Gastrocnemius medialis (tissue), 4 donors: ENCODE measurements at places on chromosomes 4 and X. TPM values are rescaled to one million over a fixed set of nuclear protein-coding genes. Genes with fewer than 3 reads are reported as not detected.

DNA sequence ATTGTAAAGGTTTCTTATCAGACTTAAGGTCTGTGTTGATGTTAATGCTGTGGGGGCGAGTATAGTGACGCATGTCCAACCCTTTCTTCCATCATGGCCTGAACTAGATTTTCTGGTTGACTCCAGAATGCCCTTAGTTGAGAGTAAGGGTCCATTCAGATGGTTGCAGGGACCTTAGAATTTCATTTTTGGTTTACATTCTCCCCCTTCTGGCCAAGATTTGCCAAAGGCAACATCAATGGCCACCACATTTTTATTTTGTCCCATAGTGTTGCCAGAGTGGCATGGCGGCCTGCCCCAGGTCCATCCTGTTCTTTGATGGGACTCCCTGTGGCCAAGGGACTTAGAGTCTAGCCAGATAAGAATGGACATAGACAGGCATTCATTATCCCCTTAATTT lies 368.5 kb downstream of the GPM6A start:
- no peaks in the 10 kb centered on the region for H3K4me1 ChIP-seq
- no peak overlapping the region for H3K27ac ChIP-seq
- no peaks in the 10 kb centered on the region for H3K36me3 ChIP-seq

DNA sequence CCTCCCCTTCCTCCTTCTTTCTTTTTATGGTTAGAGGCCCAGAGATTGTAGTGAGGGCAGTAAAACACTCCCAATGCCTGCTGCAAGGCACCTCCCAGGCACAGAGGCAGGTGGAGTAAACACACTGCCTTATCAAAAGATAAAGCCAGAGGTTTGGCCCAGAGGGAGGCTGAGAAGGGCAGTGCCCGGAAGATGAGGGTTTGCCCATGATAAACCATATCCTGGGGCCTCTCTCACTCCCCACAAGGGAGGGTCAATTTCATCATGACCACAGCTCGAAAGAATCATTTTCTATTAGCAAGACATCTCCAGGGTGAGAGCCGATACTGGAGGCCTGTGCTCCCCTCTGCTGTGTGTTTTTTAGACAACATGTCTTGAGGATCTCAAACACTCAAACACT lies 98.5 kb upstream of the FAM9C start:
- no peak for DNase-seq
- H3K4me1 ChIP-seq, result no peaks in the 10 kb centered on the region
- no peak overlapping the region for H3K27ac ChIP-seq
- no peaks in the 10 kb centered on the region for H3K36me3 ChIP-seq
- H3K27me3 ChIP-seq, result no peaks in the 10 kb centered on the region
- no peak overlapping the region for H3K4me3 ChIP-seq

RHOXF2 gene
- not detected for total RNA-seq

DNA sequence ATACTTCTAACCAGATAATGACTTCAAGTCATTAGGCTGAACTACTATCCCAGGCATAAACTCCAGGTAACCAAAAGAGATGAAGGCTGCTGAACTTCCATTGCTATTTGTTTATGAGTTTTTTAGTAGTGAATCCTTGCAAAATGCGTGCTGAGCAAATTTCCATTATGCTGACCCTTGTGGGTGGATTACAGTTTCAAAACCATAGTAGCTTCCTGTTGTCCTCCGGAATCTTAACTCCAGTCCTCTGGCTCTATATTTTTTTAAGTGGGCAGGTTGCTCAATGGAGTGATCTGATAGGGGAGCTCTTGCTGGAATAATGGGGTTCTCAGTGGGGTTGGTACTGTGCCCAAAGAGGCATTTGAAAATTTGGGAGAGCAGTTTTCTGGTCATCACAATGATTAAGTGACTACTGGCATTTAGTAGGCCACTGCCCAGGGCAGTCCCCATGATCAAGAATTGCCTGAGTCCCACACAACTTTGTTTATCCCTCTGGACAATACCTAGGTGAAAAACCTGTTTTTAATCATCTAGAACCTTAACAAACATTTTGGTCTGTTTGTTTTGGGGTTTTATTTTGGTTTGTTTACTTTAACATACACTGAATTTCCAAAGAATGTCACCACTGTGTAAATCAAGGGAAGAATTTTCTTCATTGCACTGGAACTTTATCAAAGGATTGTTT lies 302.3 kb upstream of the GATB start:
- H3K27ac ChIP-seq, result no peak overlapping the region
- H3K4me1 ChIP-seq, result peaks cover 20% of the 10 kb centered on the region
- no peak for DNase-seq
- H3K36me3 ChIP-seq, result no peaks in the 10 kb centered on the region
- H3K27me3 ChIP-seq, result no peaks in the 10 kb centered on the region

- no peak overlapping the region for H3K27ac ChIP-seq
- H3K27me3 ChIP-seq, result no peaks in the 10 kb centered on the region
- no peak overlapping the region for H3K4me3 ChIP-seq
- no peaks in the 10 kb centered on the region for H3K4me1 ChIP-seq
- no peaks in the 10 kb centered on the region for H3K36me3 ChIP-seq
- no peak for DNase-seq
Measured at GRCh38 chrX:2540426-2540947, 39.7 kb upstream of the DHRSX start.

DNA sequence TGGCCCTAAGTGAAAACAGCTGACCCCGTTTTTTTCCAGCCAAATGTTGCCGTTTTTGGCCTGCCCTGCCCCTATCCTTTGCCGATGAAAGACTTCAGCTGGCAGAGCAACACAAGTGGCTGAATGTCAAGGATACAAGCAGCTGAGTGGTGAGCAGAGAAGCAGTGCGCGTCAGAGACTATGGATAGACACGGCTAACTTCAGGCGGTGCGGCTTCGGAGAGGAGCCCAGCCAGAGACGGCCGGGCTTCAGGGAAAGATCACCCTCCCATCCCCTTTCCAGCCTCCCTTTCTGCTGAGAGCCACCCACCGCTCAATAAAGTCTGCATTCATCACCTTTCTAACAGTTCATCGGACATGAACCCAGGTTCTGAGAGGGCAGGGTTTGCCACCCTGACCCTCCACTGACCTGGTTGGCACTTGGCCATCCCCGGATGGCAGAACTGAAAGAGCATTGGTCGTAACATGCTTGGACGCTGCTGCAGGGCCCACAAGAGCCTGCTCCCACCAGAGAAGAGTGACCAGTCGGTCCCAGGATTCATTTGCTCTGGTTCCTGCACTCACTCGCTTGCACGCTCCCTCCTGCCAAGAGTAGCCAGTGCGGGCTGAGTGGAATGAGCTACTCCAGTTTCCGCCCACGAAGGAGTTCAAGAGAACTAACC lies 125.8 kb downstream of the PPEF1 start:
- no peaks in the 10 kb centered on the region for H3K4me1 ChIP-seq
- no peaks in the 10 kb centered on the region for H3K36me3 ChIP-seq
- no peaks in the 10 kb centered on the region for H3K27me3 ChIP-seq
- peak; percentile 82 for DNase-seq
- H3K4me3 ChIP-seq, result peak overlapping the region; percentile 46

DNA sequence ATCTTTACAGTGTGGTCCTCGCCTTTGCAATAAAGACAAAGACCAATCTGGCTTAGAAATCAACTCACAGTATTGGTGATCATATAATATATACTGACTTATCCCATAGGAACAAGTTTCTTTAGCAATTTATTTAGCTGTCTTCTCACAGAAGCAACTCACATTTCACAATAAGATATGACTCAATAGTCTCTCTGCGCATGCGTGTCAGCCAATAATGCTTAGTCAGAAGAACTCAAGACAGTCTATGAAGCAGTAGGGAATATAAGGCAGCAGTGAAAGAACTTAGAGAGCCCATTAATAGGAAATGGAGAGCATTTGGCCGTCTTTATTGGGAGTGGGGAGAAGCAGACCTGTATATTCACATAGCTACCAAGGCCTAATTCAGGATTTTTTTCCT lies 216.7 kb downstream of the IL13RA2 start:
- H3K4me3 ChIP-seq, result no peak overlapping the region
- DNase-seq, result no peak
- no peaks in the 10 kb centered on the region for H3K27me3 ChIP-seq
- no peaks in the 10 kb centered on the region for H3K36me3 ChIP-seq
- H3K4me1 ChIP-seq, result no peaks in the 10 kb centered on the region
- no peak overlapping the region for H3K27ac ChIP-seq

- no peak overlapping the region for H3K27ac ChIP-seq
- no peak overlapping the region for H3K4me3 ChIP-seq
- no peak for DNase-seq
- H3K4me1 ChIP-seq, result no peaks in the 10 kb centered on the region
Measured at GRCh38 chr4:111717921-111718320, 427.3 kb upstream of the FAM241A start.

IL21 gene
- total RNA-seq, result not detected

DNA sequence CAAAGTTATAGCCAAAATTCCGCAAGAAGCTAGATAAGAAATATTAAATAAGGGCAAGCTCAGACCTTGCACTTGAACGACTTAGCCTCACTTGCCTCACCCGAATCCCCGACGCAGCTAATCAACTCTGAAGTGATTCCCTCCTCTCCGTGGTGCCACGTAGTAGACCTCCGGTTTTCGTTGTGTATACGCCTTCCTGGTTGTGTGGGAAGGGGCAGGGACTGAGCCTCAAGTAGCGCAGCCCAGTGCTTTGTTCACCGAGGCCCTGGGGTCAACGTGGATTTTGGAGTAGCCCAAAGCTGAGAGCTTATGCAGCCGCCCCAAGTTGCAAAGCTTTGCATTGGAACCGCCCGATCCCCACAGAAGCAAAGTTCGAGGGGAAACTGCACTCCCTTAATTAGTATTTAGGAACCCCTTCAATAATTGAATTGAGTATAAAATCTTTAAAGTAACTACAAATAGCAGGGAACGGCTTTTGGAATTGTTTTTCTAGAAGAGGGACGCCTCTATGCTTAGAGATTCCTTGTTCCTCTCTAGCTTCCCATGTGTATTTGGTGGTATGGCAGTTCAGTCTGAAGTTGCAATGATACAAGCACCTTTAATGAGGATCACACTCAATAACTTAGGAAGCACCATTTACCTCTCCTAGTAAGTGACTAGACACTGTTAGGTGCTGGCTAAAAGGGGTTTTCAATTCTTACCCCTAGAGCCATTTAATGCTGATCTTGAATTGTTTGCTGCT lies 55.7 kb downstream of the LINC00632 start:
- no peak overlapping the region for H3K27ac ChIP-seq
- DNase-seq, result no peak
- H3K4me1 ChIP-seq, result no peaks in the 10 kb centered on the region
- H3K36me3 ChIP-seq, result no peaks in the 10 kb centered on the region

NHSL2 gene
- total RNA-seq, result 1.5 TPM

- no peak overlapping the region for H3K27ac ChIP-seq
- no peaks in the 10 kb centered on the region for H3K4me1 ChIP-seq
- no peak for DNase-seq
- no peaks in the 10 kb centered on the region for H3K27me3 ChIP-seq
Measured at GRCh38 chr4:1654216-1654955, 29.7 kb downstream of the FAM53A start.

GRCh38 chr4:16250661-16251365 lies 24.5 kb upstream of the TAPT1 start:
- H3K27me3 ChIP-seq, result no peaks in the 10 kb centered on the region
- no peaks in the 10 kb centered on the region for H3K4me1 ChIP-seq
- no peak overlapping the region for H3K27ac ChIP-seq

DNA sequence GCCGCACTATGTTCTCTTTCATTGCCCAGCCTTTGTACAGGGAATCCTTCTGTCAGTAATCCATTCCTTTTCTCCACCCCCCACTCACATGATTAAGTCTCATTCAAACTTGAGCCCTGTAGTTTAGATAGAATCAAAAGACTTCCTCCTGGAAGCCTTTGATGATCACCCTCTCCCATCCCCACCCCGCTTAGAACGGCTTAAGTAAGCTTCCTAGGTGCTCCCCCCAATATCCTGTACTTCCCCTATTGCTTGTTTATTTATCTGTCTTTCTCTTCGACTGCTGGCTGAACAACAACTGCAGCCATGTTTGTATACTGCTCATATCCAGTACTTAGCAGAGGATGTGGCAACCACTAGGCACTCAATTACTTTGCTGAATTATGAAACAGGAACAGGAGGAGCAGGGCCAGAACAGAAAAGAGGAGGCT lies 38.5 kb upstream of the GPC3 start:
- DNase-seq, result no peak
- H3K27ac ChIP-seq, result no peak overlapping the region
- H3K4me3 ChIP-seq, result no peak overlapping the region

BRS3 gene
- total RNA-seq, result not detected

PABPC5 gene
- total RNA-seq, result 0.92 TPM

EREG gene
- not detected for total RNA-seq

DNA sequence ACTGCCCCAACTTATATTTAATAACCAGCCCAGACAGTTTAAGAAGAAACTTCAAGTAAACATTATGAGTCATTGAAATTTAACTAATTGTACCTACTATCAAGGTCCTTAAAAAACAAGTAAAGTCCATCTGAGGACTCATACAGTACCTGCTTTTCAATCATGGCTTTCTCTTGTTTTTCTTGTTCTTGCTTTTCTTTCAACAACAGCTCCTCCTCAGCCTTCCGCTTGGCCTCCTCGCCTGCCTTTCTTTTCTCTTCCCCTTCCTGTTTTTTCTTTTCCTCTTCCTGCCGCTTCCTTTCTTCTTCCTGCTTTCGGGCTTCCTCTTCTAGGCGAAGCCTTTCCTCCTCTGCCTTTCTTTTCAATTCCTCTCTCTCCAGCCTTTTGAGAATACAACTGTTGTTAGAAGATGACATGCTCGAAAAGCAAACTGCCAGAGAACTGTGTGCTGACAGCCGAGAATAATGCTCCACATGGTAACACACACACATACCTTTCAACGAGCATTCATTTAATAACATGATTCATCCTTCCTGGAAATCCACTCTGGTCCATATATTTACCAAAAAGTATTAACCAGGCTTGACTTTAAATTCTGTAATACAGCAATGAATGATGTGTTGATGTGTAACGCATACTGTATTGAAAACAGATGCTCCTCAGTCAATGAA lies 25.2 kb upstream of the BCLAF3 start:
- no peaks in the 10 kb centered on the region for H3K4me1 ChIP-seq
- no peak overlapping the region for H3K27ac ChIP-seq
- no peak for DNase-seq
- no peak overlapping the region for H3K4me3 ChIP-seq
- H3K36me3 ChIP-seq, result no peaks in the 10 kb centered on the region
- no peaks in the 10 kb centered on the region for H3K27me3 ChIP-seq

DNA sequence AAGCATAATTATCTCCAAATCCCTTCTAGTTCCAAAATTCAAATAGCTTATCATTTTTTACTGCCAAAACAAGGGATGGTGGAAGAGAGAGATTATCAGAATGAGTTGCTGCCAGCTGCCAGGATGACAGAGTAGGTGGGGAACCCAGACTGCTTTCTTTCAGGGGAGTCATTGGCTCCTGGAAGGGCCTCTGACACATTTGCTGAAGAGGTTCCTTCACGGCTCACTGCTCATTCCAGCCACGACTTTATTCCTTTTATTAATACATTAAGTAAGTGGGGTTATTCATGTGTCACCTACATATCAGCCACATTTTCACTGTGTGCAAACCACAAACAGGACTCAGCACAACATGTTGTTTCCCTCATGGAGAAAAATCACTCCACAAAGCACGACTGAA lies 12.7 kb upstream of the SMIM43 start:
- no peak overlapping the region for H3K4me3 ChIP-seq
- no peaks in the 10 kb centered on the region for H3K36me3 ChIP-seq
- H3K4me1 ChIP-seq, result no peaks in the 10 kb centered on the region
- H3K27me3 ChIP-seq, result no peaks in the 10 kb centered on the region
- DNase-seq, result no peak
